Fibroblast of skin of abdomen (primary cell): ENCODE measurements at places on chromosomes 4 and X.

- DNase-seq = no peak
Observed at GRCh38 chrX:49704691-49705404, 9.1 kb upstream of the PAGE1 start.

DNA sequence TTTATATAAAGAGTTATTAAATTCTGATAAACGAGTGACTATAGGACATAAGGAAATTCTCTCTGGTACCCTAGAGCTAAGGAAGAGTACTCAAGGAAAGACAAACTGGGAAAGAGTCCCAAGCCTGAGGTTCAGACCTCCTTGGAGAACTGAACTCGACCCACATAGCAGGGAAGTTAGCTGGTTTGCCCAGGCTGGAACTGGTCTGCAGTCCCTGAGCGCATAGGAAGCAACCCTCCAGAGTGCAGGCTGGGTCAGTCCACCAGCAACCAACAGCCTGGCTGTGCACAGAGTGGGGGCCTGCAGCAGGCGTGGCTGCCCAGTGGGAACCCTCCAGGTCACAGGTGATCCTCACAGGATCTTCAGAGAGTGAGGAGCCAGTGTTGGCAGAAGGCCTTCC lies 114.1 kb downstream of the SOWAHB start:
- peak; percentile 23 for DNase-seq

- no peak for DNase-seq
Observed at GRCh38 chr4:170270628-170271027, 180.9 kb upstream of the AADAT start.

- no peak for DNase-seq
Observed at GRCh38 chr4:25500626-25501316, 123.7 kb downstream of the ANAPC4 start.

- no peak for DNase-seq
Observed at GRCh38 chr4:82998898-82999297, 11.7 kb downstream of the LIN54 start.

GRCh38 chrX:104660092-104660491 lies 94.1 kb downstream of the IL1RAPL2 start:
- no peak for DNase-seq

GRCh38 chrX:71095033-71095432 lies 618 bp upstream of the FOXO4 start:
- no peak for DNase-seq

DNA sequence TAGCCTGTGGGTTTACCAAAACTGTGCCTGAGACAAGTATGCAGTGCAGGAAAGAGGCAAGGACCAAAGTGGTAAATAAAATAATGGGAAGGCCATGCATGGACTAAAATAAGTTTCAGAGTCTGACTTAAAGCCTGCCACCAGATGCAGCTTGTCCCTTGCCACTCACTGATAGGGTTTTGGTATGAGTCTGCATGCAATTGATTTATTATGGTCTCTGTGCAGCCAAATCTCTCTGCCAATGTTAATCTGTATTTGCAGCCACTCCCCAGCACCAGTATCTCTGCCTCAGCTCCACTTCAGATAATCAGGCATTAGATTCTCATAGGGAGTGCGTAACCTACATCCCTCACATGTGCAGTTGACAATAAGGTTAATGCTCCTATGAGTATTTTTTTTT lies 5.5 kb upstream of the FGF2 start:
- DNase-seq = no peak

DNA sequence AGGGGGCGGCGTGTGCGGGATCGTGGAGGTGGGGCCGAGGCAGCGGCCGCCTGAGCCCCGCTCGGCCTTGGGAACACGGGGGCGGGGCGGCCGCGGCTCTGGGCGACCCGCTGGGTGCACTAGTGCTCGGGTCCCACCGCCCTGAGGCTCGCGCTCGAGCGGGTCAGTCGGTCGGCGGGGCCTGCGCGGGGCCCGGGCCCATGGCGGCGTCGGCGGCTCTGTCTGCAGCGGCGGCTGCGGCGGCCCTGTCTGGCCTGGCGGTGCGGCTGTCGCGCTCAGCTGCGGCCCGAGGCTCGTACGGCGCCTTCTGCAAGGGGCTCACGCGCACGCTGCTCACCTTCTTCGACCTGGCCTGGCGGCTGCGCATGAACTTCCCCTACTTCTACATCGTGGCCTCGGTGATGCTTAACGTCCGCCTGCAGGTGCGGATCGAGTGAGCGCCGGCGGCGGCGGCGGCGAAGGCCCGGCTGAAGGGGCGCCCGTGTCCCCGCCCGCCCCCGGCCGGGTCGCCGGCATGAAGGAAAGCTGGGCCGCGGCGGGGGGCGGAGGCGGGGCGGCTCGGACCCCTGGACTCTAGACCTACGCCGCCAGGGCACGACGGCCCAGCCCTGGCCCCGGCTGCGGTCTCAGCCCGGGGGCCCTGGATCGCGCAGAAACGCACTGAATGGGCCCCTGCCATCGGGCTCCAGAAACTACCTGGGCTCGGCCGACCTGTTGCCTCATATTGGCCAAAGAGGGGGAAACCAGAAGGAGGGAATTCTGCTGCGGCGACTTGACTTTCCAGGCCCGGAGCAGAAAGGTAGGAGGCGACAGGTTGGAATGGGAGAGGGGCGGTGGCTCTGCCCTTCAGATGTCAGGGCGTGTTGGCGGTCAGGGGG lies at the start of gene SMIM10L2A:
Gene SMIM10L2A, plus strand, starts transcription at position 13 of the 878 bp plus-strand sequence. Its CDS starts 188 bp downstream, at position 201.
- no peak for DNase-seq

DNA sequence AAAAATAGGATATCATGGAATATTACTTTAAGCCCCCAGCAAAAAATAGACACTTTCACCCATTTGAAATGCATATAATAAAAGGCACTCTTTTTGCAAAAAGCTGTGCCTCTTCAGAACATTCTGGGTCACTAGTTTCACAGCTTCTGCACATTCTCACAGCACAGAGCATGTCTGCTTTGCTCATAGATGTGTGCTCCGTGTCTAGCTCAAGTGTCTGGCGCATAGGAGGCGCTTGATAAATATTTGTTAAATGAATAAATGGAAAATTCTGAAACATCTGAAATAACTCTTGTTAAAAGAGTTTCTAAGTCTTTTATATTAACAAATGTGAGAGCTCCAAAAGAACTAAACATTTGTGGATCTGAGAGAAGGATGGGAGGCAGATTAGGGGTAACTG lies 275.2 kb downstream of the PTTG2 start:
- no peak for DNase-seq

- DNase-seq = peak; percentile 33
Observed at GRCh38 chr4:110869862-110870572, 247.1 kb upstream of the PITX2 start.
